ENCODE measurements at places on chromosomes 12 and 14.

GRCh38 chr12:27015730-27016076 is 1.5 kb upstream of the TM7SF3 start:
- DNase-seq = no peak

DNA sequence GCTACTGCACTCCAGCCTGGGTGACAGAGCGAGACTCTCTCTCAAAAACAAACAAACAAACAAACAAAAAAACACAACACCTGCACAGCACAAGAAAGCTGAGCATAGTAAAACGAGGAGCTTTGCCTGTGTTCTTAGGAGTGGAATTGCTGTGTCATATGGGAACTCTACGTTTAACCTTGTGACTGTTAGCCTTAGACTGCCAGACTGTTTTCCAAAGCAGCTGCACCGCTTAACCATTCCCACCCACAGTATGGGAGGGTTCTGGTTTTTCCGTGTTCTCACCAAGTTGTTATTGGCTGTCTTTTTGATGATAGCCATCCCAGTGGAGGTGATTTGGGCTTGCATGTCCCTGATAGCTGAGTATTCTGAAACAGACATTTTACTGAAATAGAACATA is 9.2 kb downstream of the WNT5B start:
- no peak for DNase-seq

DNA sequence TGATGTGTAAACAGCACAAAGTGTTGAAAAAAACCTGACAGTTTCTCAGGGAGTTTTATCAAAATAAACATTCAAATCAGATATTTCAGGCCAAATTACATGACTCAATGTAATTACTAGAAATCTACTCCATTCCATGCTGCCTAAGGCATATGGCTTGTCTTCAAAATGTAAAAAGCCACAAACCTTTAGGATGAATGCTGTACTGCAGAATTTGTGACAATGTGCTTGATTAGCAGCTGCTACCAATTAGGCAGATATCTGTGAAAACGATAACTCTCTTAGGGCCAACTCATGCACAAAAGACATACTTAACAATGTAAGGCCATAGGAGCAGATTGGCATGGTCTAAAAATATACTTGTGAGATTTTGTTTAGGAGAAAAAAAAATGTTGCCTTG is 267.0 kb downstream of the DACT1 start:
- no peak for DNase-seq

DNA sequence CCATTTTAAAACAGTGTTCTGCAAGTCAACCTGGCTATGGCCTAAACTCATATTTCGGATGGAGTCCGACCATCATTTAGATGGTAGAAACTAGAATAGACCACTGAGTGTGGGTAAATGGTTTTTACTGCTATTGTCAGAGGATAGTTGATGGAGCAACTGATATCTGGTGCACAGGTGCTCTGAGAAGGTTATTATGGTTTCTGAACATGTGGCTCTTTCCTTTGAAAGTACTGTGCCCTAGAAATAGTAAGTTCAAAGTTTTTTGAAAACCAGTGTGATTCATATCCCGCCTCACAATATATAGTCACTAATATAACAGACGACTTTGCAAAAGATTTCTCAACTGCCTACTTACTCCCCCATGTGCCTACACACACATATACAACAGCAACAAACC is 64.4 kb upstream of the BTG1 start:
- no peak for DNase-seq

DNA sequence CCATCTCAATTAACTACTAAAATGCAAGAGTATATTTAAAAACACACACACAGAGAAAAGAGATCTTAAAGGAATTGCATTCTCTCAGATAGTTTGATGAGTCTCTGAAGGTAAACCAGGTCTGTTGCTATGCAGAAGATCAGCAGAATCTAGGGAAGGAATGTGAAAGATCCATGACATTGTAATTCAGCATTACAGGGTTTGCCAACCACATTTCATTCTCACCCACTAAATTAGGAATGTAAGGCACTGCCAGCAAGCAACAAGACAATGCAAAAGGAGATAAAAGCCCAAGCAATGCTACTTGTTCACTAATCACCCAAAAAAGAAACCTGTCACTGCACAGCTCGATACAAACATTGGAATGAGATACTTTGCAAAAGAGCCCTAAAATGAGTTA is 106.3 kb downstream of the LRIG3 start:
- no peak for DNase-seq

DNA sequence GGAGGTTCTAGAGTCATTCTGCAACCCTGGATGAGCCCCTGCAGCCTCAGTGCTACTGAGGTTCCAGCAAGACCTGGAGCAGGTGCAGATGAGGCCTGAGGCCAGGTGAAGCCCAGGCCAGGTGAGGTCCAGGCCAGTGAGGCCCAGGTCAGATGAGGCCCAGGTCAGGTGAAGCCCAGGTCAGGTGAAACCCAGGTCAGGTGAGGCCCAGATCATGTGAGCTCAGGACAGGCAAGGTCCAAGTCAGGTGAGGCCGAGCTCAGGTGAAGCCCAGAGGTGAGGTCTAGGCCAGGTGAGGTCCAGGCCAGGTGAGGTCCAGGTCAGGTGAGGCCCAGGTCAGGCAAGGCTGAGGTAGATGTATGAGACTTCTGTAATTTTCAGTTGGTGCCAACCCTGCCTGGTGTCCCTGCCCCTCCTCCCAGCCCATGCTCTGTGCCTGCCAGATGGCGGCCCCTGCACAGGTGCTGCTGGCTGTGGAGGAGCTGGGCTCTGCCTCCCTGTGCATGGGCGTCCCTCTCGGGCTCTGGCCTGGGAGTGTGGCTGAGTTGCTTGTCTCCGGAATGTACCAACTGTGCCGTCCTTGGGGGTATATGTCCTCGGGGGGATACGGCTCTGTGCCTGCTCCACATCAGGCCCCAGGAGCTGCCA is 388.5 kb downstream of the TMEM121 start:
- no peak for DNase-seq

GRCh38 chr12:114506651-114507050 is 100.7 kb upstream of the TBX5 start:
- DNase-seq = no peak

- peak; percentile 42 for DNase-seq
Observed at GRCh38 chr12:125533434-125534029, 468.3 kb downstream of the AACS start.

GRCh38 chr12:113724794-113725556 is 241.2 kb downstream of the RBM19 start:
- DNase-seq = no peak

DNA sequence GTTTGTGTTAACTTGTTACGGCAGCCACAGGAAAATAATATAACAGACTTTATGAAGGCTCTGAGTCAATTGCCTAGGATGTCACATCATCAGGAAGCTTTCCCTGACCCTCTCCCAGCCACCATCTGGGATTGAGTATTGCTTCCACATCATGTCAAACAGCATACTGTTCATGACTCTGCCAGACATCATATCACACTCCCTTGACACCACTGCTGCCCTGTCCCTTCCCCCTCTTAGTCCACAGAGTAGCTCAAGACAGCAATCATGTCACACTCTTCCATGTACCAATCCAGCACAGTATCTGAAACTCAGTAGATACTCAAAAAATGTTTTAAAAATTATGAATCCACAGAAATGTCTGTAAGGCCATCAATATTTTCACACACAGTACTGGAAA is 168.0 kb downstream of the PIK3C2G start:
- DNase-seq = no peak

GRCh38 chr12:93614917-93615596 is 42.6 kb downstream of the SOCS2 start:
- DNase-seq = no peak

DNA sequence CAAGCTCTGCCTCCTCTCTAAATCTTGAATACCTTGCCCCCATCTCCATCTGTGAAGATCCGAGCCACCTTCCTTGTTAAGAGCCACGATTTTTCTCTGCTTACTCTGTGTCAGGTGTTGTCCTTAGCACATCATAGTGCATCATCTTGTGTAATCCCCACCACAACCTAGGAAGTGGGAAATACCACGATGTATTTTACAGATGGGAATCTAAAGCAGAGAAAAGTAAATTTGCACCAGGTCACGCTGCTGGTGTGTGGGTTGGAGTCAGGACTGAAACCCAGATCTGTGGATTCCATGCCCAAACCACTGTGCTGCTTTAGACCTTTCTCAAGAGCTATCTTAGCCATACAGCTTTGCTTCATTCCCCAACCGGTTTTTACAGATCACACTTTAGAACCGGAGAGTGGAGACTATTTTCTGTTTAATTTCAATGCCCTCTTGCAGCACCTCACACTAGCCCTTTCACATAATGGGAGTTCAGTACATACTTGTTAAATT is 94.6 kb downstream of the PPM1A start:
- DNase-seq = no peak

- DNase-seq = no peak
Observed at GRCh38 chr12:112513471-112513870, 94.7 kb downstream of the PTPN11 start.

GRCh38 chr14:57864659-57865058 is 1.2 kb downstream of the SLC35F4 start:
- no peak for DNase-seq

- DNase-seq = no peak
Observed at GRCh38 chr12:23083267-23083666, 458.3 kb downstream of the ETNK1 start.

DNA sequence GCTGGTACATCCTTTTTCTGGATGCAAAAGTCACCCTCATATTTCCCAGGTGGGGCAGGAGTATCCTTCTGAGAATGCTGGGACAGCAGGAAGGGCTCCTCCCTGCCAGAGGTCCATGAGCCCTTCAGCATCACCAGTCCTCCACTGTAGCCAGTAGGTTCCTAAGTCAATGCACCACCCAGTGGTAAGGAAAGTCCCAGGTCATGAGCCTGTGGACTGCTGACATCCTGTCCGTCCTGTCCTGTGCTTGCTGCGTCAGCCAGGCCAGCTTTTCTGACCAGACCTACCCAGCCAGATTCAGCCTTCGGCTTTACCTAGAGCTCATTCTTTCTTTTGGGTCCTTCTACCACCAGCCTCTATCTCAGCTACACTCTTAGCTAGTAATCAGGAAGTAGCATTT is 23.0 kb upstream of the ACTN1 start:
- DNase-seq = no peak

Measured in nucleus accumbens (tissue), 56 donors.